ENCODE measurements at places on chromosomes 6 and 20.
A peak's percentile ranks its signal among the peaks of the same experiment; 100 is the strongest.

DNA sequence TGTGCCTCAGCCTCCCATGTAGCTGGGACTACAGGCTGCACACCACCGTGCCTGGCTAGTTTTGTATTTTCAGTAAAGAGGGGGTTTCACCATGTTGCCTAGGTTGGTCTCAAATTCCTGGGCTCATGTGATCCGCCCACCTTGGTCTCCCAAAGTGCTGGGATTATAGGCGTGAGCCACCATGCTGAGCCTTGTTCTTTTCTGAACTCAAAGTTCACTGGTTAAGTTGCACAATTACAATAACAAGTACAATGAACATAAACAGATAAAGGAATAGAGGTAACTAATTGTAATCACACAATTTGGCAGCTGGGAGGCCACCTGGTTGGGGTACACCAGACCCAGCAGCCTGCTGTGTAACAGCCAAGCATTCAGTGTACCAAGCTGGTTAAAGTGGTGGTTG is 6.7 kb downstream of the NUDT3 start:
- no peak for DNase-seq

DNA sequence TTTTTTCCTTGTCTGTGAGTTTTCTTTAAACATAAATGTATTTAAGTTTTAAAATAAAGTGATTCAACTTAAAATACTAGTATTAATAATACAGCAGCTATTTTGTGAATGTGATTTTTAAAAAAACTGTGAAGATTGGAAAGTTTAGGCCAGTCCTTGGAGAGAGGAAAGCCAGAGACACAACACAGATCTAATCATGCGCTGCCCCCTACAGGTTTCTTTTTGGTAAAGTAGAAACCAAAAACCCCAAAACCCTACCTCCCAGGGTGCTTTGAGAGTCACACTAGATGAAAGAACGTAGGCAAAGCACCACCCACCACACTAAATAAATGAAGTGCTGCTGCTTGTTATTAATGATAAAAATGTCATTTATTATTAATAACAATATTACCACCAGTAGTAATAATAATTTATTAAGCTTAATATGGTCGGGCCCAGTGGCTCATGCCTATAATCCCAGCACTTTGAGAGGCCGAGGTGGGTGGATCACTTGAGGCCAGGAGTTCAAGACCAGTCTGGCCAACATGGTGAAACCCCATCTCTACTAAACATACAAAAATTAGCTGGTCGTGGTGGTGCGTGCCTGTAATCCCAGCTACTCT is 33.7 kb downstream of the SLC9A8 start:
- DNase-seq: peak; percentile 61

- DNase-seq: peak; percentile 92
Measured at GRCh38 chr20:37202267-37202943, 23.1 kb upstream of the MROH8 start.

DNA sequence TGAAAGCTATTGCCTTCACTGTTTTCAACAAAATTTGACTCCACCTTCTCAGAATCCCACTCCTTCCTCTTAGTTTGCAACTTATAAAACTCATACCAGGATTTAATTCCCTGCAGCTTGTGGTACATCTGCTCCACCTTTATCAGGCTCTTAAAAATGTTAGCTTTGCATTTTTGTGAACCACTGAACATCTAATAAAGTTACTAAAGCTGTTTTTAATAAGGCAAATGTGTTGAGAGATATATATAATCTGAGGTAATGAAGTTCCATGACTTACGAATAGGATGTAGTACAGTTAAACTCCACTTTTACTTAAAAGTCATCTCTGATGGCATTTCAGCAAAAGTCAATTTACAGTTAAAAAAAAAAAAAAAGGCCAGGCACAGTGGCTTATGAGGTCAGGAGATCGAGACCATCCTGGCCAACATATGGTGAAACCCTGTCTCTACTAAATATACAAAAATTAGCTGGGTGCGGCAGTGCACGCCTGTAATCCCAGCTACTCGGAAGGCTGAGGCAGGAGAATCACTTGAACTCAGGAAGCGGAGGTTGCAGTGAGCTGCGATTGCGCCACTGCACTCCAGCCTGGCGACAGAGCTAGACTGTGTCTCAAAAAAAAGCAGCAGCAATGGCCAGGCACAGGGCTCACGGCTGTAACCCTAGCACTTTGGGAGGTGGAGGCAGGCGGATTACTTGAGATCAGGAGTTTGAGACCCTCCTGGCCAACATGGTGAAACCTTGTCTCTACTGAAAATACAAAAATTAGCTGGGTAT is 106.2 kb downstream of the KIF13A start:
- DNase-seq: no peak

DNA sequence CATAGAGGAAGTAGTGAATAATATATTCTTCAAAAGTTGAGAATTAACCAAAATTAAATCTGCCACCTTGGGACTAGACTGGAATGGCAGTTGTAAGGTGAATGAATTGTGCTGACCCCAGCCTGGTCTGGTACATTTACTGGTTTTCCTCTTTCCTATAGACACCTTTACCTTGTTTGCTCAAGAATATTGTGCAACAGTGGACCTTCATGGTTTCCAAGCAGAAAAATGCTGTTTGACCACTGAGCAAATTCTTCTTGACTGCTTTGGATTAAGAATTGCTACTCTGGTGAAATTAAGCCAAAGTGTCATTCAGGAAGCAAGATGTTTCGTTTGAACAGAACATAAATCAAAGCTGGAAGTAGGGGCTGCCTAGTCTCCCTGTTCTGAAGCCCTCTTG is 156.6 kb upstream of the TAB2 start:
- DNase-seq: no peak

DNA sequence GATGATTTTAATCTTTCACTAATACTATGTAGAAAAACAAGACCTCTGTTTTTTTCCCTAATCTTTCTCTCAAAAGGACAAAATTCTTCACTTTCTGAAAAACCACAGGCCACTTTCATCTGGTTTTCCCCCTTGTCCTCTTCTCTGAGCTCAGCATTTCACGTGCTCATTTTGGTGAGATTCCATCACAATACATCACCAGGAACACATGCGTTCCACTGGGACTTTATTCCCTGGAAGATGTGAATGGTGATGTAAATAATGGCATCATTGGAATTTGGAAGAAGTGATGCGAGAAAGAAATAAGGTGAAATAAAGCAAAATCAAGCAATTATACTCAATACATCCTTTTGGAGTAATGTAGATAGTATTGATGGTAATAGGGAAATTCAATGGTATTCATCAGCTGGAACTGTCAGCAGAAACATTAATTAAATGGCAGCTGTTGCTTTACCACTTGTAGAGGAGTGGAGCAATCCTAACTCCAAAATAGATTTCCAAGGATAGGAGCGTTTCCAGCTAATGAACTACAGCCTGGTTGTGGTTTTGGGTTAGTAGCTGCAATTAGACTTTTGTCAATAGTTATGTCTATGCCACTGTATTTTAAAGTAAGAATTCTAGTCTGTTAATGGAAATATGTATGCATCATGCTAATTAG is 11.5 kb downstream of the FILIP1 start:
- DNase-seq: no peak

DNA sequence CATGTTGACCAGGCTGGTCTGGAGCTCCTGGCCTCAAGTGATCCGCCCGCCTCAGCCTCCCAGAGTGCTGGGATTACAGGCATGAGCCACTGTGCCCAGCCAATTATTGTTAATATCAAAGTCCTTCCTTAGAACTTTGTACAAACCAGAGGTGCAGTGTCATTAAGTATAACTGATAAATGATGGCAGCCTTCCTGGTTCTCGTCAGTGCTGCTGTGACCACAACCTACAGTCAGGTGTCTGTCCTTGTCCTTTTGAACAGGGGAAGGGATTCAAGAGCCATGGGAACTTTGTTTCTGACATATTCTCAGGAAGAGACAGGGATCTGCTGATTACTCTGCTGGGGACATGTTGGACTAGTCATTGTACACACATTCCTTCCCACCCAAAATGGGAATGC is 103.2 kb upstream of the TIAM2 start:
- peak; percentile 39 for DNase-seq

GRCh38 chr6:135936606-135937005 is 85.1 kb downstream of the PDE7B start:
- DNase-seq: peak; percentile 89

DNA sequence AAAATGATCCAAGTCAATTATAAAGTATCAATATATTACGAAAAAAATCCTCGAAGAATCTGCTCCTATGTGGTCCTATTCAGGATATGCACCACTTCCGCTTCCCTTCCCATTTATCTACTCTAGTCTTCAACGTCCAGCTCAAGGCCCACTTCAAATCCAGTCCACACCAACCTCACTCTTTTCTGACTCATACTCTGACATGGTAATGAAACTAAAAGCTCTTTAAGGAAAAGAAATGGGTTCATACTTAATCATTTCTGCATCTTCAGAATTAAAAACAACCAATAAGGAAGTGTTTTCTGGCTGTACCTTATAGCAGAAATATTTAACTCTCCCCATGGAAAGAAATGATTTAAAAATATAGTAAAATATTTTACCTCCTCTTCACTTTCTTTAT is 15.1 kb downstream of the DEK start:
- no peak for DNase-seq

DNA sequence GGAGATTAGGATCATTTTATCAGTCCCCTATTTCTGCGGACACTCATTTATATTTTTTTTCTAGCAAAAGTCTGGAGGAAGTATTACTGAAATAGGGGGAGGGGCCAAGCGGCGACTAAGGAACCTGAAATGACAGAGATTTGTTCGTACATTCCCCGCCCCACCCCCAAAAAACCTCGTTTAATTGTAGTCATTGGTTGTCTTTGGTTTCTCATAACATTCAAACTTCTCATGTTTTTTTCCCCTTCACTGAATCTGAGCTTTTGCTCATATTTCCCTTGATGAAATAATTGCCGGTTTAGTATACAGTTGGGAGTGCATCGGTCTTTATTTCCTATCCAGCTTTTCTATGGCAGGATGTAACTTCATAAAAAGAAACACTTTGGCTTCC is 768 bp upstream of the FYN start:
- no peak for DNase-seq

DNA sequence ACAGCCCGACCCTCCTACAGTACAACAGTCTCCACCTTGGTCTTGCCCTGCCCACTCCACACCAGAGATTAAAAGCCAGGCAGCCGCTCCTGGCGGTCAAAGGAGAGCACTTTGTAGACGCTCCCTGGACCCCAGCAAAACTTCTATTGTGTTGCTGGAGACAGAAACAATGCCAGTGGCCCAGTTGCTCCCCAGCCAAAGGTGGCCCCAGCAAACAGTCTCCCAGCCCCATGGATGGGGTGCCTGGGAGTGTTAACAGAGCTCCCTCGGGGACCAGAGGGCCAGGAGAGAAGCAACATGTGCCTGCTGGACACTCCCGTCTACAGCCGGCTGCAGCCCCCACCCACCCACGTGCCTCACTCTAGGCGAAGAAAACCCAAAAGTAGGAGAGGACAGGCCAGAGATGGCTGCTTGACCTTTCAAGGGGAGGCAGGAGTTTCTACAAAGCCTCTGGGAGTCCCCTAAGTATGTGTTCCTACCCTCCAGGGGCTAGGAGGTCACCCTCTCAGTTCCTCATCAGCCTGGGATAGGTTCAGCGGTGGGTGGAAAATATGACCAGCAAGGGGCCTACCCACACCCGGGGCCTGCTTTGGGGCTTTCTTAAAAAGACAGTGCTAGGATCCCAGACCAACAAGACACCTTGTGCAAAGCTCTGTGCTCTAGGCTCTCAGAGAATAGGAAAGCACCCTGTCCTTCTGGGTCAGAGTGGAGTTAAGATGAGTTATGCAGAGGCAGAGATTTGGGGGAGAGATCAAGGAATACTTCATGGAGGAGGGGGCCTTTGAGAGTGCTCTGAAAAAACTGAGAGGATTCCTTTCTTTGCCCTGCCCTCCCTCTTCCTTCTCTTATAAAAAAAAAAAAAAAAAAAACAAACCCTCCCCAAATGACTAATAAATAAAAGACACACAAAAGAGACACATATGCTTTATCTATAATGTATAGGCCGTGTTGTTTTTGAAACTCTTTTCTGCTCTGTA is 19.0 kb upstream of the PREX1 start:
- no peak for DNase-seq

DNA sequence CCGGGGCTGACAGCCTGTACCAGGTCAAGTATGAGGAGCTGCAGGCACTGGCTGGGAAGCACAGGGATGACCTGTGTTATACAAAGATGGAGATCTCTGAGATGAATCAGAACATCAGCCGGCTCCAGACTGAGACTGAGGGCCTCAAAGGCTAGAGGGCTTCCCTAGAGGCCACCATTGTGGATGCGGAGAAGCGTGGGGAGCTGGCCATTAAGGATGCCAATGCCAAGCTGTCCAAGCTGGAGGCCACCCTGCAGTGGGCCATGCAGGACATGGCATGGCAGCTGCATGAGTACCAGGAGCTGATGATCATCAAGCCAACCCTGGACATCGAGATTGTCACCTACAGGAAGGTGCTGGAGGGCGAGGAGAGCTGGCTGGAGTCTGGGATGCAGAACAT is 46.8 kb downstream of the KIAA0319 start:
- DNase-seq: no peak

DNA sequence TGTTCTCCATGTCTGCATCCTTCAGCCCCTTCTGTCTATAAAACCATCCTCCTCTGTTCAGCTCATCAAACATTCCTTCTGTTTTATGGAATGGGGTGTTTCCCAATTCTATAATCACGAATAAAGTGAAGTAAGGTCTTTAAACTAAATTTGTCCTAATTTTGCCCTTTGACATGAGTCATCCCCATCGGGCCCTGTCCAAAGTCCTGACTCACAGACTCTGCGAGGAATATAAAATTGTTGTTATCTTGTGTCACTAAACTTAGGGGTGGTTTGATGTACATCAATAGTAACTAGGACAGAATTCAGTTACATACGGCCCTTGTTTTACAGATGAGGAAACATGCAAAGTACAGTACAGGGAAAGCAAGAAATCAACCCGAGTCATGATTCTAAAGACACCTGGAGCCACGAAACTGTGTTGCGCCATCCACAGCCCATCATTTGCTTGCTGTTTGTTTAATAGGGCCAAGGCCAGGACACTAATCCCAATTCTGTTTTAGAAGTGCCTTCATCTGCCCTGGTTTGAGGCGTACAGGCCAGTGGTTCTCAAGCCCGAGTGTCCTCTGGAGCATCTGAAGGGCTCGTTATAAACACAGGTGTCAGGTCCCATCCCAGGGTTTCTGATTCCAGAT is 2.8 kb downstream of the ACSS1 start:
- DNase-seq: peak; percentile 31

GRCh38 chr6:137783710-137784109 is 83.3 kb upstream of the TNFAIP3 start:
- peak; percentile 9 for DNase-seq

DNA sequence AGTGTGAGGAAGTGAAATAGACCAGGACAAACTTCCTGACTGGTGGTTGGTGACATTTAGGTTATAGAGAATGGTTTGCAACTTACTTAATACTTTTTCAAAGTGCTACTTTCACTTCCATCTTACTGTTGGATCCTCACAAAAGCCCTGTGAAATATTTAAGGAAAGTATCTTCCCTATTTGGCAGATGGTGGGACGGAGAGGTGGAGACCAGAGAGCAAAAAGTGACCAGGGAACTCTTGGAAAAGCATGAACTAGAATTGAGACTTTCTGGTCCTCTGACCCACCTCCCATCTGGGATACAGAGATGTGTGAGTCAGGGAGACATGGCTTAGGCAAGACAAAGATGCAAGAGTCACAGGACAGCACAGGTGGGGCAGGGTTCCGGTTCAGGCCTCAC is 3.0 kb downstream of the TRIM10 start:
- DNase-seq: no peak

All from kidney tubule cell (primary cell).